ENCODE measurements at places on chromosomes 7 and 10.

GRCh38 chr7:88922944-88923343 is 127.4 kb upstream of the TEX47 start:
- DNase-seq = no peak

- DNase-seq = no peak
Measured at GRCh38 chr10:97718178-97718577, 4.6 kb downstream of the MARVELD1 start.

DNA sequence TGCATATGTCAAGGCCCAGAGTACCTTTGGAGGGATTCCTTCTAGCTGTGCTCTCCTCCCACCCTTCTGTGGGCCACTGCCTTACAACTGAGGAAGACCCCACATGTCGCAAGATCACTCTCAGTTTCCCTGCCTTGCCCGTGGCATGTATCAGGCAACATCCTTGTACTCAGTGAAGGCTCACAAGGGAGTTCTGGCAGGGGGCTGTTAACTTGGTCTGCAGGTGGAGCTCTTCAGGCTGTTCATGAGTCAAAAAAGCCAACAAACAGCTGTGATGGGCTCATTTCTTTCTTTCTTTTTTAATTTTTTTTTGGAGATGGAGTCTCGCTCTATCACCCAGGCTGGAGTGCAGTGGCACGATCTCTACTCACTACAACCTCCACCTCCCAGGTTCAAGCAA is 513.0 kb upstream of the ANKRD30A start:
- DNase-seq = no peak

GRCh38 chr7:116588641-116589594 is 64.1 kb downstream of the CAV1 start:
- no peak for DNase-seq

DNA sequence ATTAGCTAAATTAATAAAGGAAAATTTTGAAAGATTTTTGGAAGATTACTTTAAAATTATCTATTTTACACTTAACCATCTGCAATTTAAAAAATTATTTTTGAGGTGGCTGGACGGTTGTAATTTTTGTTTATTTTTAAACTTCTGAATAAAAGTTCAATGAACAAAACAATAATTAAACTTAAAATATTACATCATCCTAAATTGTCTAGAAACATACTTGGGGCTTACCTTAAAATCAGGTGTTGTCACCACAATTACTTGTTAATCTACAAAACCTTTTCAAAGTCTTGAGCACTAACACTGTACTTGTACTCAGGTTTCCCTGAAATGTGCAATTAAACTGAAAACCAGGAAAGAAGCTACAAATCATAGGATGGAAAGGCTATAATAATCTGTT is 328.3 kb downstream of the NXPH1 start:
- no peak for DNase-seq
